SK-N-SH treated with all-trans-retinoic acid at 6 μM for 48 hours (cell line): ENCODE measurements at places on chromosomes 6 and 20.

DNA sequence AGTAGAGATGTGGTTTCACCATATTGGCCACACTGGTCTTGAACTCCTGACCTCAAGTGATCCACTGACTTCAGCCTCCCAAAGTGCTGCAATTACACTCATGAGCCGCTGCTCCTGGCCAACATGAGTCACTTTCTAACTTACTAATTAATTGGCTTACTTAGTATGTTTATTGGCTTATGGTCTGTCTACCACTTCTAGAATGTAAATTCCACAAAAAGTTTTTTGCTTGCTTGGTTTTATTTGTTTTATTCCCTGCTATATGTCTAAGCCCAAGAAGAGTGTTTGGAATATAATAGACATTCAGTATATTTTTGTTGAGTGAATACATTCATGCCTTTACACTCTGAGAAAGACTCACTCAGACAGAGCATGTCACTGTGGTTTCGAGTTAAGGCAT is 86.0 kb downstream of the SAMD3 start:
- no peak for ATAC-seq

DNA sequence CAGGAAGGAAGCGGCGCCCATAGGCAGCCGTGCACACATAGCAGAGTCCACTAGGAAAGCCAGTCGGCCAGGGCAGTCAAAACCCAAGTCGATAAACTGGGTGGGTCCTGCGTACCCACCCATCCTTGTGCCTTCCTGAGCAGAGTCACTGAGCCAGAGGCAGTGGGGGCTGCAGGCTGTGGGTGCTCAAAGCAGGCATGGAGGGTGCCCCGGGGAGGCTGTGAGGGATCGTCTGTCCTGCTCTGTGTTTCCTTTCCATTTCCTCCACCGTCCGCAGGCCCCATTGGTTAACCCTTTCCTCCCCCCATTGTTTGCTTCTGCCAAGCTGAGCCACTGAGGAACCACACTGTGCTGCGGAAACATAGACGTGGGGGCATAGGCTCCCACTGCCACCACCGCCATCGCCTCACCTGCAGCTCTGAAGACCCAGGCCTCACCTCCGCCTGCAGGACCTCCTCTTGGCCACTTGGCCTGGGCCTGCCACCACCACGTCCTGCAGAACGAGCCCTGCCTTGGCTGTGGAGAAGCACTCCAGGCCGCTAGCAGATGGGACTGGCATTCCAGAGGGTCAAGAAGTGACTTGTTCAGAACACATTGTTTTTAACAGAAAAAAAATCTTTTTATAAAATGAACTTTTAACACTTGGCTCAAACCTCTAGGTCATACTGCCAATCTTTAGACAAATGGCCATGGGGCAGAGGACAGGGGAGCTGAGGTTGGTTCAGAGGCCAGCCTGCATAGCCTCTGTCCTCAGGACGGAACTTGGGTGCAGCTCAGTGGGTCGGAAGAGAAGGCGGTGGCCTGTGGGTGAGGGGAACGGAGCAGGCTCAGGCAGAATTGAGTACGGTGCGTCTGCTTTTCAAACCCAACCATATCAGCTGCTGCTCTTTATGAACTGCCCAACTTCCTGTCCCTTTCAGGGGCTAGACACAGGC is 52.6 kb downstream of the TCP11 start:
- no peak for ATAC-seq

DNA sequence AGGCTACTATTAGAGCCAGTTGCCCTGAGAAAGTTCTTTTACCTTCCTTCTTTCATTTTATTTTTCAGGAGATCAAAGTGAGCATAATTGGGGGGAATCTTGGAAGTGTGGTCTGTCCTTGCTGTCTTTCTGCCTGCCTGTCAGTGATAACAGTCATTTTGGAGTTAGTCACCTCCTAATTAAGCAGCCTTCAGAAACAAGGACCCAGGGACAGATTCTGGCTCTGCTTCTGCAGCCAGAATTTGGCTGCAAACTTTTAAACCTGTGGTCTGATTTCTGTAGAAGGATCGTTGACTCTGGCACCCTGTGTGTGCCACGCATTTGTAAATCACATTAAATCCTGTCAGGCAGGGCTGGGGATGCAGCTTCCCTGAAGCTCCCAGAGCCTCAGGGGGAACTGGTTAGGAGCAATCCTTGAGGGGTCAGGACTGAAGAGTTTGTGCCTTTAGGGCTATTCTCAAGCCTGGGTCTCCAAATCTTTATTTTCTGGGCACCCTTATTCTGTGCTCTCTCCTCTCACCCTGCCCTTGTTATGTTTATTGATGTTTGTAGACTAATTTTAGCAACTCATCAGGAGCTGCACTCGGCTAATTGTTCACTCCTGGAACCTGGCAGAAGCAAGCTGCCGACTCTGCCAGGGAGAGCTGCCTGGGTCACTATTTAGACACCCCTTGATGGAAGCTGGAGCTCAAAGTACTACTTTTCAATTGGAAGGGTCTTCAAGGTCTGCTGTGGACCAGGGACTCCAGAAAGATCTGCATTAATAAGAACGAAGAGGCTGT is 6.8 kb downstream of the NOX3 start:
- peak; percentile 68 for ATAC-seq

DNA sequence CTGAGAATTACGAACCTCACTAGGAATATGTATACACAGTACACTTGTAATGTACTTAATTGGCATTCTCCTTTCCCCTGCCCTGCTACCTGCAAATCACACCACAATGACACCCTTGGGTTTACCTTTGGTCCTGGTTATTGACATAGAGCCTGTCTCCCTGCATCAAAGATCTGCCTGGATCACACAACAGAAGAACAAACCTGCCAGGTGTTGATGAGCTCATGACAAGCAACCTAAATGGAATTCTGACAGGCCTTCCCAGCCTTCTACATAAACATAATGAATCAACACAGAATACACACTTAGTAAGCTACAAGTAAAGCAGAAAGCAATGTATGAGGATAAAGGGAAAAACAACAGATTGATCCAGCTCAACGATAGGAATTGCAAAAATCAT is 95.6 kb downstream of the HDGFL1 start:
- no peak for ATAC-seq

- ATAC-seq, result peak; percentile 95
Observed at GRCh38 chr20:3218307-3218988, 9.2 kb downstream of the ITPA start.

DNA sequence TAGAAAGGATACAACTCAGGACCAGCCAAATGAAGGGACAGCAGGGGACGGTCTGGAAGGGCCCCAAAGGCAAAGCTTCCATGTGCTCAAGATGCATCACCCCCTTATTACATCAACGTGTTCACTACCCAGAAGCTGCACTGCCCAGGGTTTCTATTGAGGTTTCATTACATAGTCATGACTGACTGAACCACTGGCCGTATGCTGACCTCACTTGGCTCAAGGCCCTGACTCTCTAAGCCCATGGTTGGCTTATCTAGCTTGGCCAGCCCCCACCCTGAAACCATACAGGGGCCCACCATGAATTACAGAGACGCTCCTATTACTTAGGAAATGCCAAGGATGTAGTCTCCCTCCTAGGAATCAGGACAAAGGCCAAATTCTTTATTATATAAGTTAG is 179.4 kb downstream of the FOXC1 start:
- peak; percentile 28; the same call in 1 of the 3 replicates for ATAC-seq

GRCh38 chr20:5729348-5729747 is 20.9 kb upstream of the SHLD1 start:
- no peak for ATAC-seq

- no peak for ATAC-seq
Observed at GRCh38 chr6:154989448-154989847, 5.7 kb upstream of the TIAM2 start.

DNA sequence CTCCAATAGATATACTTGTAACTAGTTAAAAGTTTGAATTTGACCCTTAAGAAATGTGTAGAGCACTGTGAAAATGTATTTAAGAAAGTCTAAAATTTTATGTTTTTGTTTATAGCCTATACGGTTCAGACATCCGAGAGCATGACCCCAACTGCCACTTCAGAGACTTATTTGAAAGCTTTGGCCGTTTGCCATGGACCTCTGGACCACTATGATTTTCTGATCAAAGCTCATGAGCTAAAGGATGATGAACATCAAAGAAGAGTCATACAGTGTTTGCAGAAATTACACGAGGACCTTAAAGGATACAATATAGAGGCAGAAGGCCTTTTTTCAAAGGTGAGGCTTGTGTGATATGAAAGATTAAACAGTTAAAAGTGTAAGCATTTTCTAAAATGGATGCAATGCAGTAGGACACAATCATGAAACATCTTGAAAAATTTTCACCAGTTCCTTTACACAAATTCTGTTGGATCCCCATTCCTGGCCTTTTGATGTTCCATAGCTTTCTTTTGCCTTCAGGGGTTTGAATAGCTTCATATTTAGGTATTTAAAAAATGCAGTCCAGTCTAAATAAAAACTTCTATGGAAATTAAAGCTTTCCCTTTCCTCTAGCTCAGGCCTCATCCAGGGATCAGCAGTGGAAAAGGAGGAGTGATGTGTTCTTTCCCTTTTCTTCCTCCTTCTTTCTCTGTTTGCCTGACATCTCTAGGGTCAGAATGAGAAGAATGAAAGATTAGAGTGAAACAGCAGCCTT is 29.0 kb downstream of the AFG1L start:
- ATAC-seq, result no peak

DNA sequence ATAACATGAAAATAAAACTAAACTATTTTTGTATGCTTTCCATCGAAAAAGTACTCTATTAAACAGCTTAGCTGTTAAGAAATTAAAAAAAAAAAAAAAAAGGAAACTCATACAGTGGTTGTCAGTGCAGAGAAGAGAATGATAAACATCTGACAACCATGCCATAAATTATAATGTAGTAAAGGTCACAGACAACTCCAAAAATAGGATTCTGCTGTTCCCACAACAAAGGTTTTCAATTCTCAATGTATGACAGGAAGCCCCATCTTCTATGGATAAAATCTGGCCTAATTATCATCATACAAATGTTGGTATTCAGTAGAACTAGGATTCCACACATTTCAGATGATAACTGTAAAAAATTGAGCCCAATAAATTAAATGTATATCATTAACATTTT is 5.0 kb downstream of the PLN start:
- ATAC-seq, result no peak

- peak; percentile 43 for ATAC-seq
Observed at GRCh38 chr6:45415315-45415714, 37.6 kb upstream of the SUPT3H start.

GRCh38 chr6:28648878-28649375 is 123.2 kb downstream of the GPX5 start:
- peak; percentile 55 for ATAC-seq

- ATAC-seq, result peak; percentile 48
Observed at GRCh38 chr20:330233-331149, 5.1 kb downstream of the SOX12 start.

DNA sequence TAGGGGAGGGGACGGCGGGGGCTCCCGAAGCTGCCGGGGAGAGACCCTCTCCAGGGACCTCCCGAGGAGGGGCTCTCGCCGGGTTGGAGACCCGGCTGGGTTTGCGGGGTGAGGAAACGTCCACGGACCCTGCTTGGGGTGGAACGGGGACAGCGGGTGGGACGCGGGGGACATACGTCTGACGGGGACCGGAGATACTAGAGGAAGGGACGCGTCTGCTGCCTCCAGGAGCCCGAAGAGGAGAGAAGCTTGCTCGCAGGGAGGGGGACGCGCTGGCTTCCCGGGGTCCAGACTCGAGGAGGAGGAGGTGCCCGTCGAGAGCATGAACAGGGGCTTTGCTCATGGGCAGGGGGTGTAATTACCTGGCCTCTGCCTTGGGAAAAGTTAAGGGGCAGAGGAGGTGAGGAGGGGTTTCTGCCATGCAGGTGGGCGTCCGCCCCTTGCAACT is 593 bp downstream of the DNMT3B start:
- ATAC-seq, result peak; percentile 24; the same call in 2 of the 3 replicates

GRCh38 chr6:136599329-136600011 is 49.2 kb upstream of the MAP7 start:
- ATAC-seq, result no peak

- peak; percentile 39 for ATAC-seq
Observed at GRCh38 chr20:8132484-8133309, 631 bp downstream of the PLCB1 start.

DNA sequence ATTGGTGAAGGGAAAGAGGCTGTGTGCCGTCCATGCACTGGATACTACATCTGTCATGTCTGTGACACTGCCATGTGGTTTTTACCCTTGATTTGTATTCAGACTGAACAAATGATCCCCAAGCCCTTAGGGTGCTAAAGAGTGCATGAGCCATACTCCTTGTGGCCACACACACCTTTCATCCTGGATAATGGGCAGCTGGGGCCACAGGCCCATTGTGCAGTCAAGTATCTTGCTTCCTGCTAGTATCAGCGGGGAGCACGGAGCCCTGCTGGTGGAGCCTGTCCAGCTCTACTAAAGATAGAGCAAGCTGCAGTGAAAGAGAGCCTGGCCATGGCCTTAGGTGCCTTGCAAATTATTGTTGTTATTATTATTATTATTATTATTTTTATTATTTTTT is 75.1 kb downstream of the SLX4IP start:
- no peak for ATAC-seq

DNA sequence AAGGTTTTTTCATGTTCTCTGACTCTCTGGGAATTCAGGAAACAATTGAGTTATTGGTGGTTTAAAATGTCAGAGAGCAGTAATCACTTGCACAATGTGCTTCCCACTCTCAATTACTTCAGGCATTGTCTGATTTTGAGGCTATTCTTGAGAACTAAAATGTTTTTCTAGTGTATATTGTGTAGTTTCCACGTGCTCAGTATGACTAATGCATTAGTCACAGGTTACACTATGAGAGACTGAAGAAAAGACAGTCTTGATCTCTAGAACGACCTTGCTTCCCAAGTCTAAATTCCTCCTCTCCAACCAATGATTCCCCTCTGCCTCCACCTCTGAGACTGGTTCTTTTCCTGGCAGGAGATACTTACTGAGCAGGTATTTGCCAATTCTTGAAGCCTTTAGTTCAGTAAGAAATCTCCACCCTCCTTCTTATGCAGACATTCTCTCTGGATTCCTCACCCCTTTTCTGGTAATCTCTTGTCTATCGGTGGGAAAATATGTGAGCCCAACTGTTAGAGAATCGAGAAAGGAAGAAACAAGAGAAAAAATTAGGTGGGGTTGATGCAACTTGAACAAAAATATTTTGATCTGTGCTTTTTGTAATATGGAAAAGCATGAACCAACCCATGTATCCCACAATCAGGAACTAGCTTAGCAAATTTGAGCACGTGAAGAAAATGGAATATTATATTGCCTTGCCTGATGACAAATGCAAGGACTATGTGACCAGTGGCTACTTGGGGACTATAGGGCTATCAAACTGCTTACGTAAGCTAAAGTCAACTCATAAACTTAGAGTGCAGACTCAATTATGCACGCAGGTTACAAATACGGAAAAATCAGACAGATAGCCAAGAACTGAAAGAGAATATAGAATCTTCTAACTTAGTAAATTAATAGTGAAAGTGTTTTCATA is 61.1 kb upstream of the SLC22A16 start:
- peak; percentile 91 for ATAC-seq

GRCh38 chr6:116476002-116476678 is 15.0 kb downstream of the CALHM6 start:
- ATAC-seq, result no peak

- peak; percentile 59 for ATAC-seq
Observed at GRCh38 chr20:47315339-47316056, 41.0 kb downstream of the ZMYND8 start.
